GM13977 (cell line): ENCODE measurements at places on chromosomes 3 and 15.
A peak's percentile ranks its signal among the peaks of the same experiment; 100 is the strongest.

DNA sequence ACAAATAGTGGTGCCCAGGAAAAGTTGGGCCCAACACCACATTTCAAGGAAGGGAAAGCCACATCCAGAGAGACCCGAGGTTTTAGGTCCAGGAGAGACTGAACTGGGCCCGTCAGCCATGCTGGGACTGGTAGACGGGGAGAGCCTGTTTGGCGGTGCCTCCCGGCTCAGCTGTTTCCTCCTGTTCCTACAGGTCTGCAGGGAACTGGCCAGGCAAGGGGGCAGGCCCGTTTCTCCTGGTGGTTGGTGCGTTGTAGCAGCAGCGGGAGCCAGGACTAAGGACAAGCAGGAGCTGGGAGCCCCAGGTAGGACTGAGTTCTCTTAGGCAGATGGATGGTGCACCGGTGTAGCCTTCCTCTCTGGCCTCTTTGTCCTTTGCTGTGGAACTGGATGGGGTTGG lies 3.9 kb downstream of the PRKCD start:
- DNase-seq = no peak

DNA sequence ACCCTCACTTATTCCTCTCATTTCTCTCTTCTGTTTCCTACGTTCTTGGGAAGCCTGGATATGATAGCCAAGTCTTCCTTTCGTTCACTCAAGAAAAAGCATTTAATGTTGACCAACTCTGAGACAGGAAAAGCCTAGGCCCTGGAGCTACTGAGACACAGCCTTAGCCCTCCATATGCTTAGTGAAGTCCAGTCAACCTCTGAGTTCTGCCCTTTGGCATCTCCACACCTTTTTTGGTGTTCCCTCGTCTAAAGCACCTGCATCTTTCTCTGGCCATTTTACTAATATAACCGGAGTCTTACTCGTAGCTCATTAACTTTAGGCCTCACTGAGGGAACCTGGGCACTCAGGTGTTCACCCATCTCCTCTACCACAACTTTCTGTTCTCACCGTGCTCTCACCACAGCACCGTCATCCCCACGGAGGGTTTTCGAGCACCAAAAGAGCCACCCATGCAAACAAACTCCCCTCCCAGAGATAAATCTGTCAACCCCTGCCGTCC lies 632 bp downstream of the MTHFS start:
- peak; percentile 19 for DNase-seq

DNA sequence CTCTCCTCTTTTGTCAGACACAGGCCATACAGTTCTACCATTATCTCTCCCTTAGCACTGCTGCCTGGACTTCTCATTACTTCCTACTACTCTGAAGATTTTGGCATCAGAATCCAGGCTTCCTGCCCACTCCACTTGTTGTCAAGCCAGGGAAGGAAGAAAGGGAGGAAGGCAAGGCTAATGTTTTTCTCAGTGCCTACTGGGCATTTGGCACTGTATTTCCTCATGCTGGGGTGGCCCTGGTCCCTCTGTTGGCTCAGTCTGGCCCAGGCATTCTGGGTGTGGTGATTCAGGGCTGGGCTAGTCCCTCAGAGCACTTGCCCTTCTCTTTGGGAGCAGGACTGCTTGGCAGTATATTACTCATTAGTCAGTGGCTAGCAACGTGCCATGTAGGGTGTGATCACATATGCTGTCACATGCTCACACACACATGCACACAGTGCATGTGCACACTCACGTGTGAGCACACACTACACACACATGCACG lies 52.9 kb downstream of the BSN start:
- no peak for DNase-seq

GRCh38 chr15:57575363-57575762 lies 16.3 kb upstream of the MYZAP start:
- no peak for DNase-seq

GRCh38 chr3:54691289-54691771 lies 236.5 kb downstream of the LRTM1 start:
- DNase-seq = no peak

- no peak for DNase-seq
Observed at GRCh38 chr3:148642616-148643015, 55.1 kb upstream of the AGTR1 start.

- DNase-seq = no peak
Observed at GRCh38 chr3:66839508-66839907, 158.6 kb upstream of the KBTBD8 start.
